ENCODE measurements at places on chromosomes 7 and 10. TPM values are rescaled to one million over a fixed set of nuclear protein-coding genes. Genes with fewer than 3 reads are reported as not detected.

The HOXA4 gene
- 2.3 TPM for total RNA-seq

The SRGN gene
- total RNA-seq: 91.4 TPM

The GPR158 gene
- total RNA-seq: 0.09 TPM

DNA sequence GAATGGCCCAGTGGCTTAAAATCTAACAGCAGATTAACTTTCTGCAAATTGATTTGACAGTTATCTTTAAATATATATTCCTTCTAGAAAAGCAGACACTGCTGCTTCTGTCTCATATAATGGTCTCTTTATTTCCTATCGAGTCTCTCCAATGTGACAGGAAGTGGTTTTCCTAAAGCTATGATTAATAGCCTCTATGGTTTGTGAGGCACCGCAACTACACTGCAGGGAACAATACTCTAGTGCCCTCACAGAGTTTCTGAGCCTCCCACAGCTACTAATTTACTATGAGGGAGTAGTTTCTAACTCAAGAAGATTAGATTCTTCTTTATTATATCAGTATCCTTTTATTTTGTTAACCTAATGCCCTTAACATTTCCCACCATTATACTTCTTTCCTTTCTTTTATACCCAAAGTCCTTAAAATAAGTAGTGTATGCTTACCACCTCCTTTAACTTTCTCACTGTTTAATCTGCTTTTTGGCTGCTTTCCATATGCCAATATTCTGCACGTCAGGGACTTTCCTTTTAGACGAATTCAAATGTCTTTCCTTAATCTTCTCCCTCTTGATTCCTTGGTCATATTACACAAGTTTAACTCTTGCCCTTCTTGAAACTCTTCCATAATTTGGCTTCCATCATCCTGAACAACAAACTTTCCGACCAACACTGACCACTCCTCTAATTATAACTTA lies 23.8 kb upstream of the AHR start:
- no peak for DNase-seq

DNA sequence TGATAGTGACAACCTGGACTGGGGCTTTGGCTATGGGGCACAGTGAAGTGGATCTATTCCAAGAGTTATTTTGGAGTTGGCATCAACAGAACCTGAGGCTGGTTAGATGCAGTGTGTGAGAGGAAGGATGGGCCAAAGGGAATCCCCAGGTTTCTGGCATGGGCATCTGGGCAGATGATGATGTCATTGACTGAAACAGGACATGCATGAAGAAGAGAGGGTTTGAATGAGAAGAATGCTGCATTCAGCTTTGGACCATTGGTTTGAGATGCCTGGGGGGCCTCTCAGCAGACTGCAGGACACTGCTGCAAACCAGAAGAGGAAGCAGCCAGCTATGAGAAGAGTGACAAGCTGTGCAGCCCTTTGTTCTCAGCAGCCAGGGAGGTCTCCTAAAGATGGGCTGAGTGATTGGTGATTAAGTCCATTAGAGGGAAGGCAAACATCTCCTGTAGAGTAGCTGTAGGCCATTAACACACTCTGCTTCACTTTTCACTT lies 23.1 kb upstream of the PIK3CG start:
- DNase-seq: no peak

DNA sequence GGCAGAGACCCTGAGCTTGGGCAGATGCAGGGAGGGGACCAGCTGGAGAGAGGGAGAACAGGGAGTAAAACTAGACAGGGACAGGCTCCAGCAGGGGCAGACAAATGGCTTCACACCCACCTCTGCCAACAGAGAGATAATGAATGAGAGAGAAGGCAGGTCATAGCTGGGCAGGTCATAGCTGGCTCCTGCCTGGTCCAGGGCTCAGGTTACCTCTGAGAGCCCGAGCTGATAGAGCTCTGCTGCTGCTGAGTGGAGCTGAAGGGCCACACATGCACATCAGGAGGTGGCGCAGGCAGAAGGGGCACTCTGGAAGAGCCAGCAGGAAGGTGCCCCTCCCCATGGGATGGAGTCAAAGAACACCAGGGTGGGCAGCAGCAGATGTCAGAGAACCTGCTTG lies 154.2 kb downstream of the GFRA1 start:
- DNase-seq: no peak

DNA sequence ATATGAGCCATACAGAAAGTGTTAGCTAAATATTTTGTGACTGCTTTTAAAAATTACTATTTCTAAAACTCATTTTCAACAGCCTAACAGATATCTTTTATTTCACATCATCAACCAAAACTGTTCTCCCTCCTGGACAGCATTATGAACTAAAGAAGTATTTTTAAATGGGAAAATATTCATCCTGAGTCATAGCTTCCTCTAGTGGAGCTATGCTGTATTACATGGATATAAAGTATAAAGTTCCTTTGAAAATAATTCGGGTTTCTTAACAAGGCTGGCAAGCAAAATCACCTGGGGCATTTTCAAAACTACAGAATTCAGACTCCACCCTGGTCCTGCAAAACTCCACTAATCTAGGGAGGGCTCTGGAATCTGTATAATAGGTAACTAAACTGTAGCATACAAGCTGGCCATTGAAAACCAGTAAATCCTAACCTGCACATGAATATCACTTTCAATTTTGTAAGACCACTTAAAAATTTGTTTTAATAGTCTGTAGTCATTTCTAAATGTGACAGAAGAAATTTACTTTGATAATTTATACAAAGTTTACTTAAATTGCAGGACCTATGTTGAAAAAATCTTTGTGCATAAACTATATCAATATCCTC lies 53.5 kb downstream of the SCIN start:
- no peak for DNase-seq

DNA sequence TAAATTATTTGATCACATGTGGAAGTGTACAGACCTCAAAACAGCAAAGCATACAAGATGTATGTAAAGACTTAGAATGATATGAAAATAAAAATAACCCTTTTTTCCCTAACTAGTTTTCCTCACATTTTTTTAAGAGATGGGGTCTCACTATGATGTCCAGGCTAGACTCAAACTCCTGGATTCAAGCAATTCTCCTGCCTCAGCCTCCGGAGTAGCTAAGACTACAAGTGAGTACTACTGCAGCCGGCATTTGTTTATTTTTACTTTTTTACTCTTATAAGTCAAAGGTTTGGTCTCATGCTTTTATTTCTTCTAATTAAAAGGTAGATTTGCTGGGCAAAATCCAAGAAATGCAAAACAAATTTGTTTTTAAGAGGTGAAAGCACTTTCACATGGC lies 124.4 kb upstream of the ASAH2 start:
- DNase-seq: no peak

GRCh38 chr7:77657427-77658224 lies 38.6 kb upstream of the RSBN1L start:
- no peak for DNase-seq

DNA sequence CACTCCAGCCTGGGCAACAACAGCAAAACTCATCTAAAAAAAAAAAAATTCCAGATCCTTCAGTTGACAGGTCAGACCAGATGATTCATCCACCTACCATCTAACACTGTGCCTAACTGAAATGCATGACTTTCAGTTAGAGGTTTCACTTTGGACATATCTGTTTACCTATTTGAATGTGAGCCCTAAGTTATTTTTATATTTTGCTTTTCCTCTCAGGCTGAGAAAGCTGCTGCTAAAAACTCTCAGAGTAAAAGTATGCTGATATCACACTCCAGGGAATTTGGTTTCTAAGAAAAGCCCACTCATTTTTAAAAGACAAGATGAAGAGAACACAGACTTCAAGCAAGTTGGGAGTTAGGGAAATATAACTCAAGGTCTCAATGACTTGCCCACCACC lies 126.0 kb downstream of the SGMS1 start:
- DNase-seq: no peak

DNA sequence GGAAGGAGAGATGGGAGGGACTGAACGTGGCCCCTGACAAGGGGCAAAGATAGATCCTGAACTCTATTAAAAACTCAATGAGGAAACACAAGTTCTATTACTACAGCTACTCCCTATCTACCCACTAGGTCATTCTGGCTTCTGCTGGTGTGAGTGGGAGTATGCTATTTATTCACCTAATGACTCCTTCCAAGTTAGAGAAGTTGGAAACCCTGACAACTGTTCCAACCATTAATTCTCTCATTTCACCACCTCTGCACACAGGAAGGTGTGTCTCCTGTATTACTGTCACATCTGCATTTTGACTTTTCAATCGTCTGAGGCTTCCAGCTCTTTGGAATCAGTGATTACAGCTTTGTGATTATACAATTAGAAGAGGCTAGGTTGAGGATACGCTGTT lies 169.4 kb upstream of the ADO start:
- DNase-seq: no peak

DNA sequence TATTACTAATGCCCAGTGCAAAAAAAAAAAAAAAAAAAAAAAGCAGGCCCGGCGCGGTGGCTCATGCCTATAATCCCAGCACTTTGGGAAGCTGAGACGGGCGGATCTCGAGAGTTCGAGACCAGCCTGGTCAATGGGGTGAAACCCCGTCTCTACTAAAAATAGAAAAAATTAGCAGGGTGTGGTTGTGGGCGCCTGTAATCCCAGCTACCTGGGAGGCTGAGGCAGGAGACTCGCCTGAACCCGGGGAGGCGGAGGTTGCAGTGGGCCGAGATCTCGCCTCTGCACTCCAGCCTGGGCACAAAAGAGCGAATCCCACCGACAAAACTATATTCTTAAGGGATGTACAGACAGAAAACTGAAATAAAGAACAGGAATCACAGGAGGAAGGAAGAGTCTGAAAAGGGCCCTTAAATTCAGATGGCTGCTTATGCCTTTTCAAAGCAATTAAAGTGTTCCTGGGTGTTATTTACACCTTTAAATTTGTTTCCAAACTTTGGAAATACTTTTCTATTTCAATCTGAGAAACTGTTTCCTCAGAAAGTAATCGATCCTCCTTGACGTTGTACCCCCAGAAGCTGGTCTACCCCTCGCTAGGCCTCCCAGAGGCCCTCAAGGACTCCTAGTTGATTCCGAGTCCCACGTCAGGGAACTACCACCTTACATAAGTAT lies 2.0 kb upstream of the KMT2E start:
- no peak for DNase-seq

- no peak for DNase-seq
Observed at GRCh38 chr7:112405286-112405685, 45.0 kb upstream of the IFRD1 start.

DNA sequence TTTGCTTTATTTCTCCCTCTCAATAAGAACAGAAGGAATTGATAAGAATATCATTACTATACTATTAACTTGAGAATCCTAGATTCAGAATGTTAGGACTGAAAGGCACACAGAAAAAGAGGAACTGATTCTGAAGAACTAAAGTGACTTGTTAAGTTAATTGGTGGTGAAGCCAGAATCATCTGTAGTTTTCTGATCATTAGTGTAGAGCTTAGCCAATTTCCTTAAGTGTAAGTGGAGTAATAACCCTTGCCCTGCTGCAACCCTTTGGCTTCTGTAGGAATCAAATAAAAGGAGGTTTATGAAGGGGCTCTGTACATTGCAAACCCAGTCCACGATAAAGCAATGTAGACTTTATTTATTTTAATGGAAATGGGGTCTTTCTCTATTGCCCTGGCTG lies 1186.0 kb downstream of the SORCS3 start:
- no peak for DNase-seq

- no peak for DNase-seq
Observed at GRCh38 chr7:140085447-140085846, 22.7 kb upstream of the PARP12 start.

GRCh38 chr10:61702584-61702983 lies 39.9 kb downstream of the CABCOCO1 start:
- no peak for DNase-seq

- DNase-seq: no peak
Observed at GRCh38 chr7:134422008-134422407, 36.9 kb downstream of the AKR1B1 start.

DNA sequence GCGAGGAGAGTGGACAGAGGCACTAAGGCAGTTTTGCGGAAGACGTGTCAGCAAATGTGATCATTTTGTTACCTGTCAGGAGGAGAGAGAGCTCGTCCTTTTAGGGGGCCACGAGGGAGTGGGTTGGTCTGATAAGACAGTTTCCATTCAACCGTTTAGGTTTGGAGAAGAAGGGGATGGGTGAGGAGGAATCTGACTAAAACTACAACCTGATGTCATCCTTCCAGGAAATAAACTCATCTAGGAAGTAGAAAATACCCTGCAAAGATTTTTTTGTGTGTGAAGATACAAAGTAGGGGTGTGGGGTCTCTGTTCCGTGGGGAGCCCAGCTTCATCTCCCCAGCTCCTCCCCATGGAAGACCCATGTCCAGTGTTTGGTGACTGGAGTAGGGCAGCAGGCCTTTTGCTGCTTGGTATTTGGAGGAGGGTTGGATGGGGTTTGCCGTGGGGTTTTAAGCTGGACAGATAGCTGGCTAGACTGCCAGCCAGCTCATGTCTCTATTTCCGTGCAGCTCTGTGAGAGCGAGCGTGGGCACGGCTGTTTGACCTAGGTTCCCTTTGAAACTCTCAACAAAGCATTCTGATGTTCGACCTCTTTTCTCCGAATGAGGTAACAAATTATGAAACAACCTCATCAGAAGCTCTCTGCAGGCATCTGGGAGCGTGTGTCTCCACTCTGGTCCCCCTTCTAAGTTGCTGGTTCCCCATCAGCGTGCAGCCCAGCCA lies 136.0 kb upstream of the TCF7L2 start:
- no peak for DNase-seq

DNA sequence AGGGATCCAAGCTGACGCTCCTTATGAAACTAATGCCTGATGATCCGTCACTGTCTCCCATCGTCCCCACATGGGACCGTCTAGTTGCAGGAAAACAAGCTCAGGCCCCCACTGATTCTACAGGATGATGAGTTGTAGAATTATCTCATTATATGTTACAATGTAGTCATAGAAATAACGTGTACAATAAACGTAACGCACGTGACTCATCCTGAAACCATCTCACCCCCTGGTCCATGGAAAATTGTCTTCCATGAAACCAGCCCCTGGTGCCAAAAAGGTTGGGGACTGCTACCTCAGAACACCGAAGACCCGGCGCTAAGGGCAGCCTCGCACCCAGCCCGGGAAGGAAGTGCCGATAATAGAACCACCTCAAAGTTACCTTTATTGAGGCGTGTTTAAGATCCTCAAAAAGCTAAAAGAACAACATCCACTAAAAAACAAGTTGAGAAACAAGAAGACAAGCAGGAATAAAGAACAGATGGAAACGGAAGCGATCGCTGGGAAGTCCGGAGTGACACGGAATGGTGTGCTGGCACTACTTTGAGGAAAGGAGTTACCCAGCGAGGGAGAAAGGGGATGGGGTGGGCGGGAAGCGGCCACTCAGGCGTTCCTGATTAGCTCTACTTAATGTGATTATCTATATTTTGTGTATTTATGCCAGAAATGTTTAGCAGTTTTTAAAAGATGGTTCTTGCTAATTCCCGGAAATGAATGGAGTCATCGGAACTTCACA lies 50.1 kb upstream of the PRKAR1B start:
- no peak for DNase-seq

GRCh38 chr10:132880128-132880981 lies 62.0 kb downstream of the CFAP46 start:
- DNase-seq: no peak

- DNase-seq: no peak
Observed at GRCh38 chr10:10644008-10644646, 373.5 kb upstream of the CELF2 start.

DNA sequence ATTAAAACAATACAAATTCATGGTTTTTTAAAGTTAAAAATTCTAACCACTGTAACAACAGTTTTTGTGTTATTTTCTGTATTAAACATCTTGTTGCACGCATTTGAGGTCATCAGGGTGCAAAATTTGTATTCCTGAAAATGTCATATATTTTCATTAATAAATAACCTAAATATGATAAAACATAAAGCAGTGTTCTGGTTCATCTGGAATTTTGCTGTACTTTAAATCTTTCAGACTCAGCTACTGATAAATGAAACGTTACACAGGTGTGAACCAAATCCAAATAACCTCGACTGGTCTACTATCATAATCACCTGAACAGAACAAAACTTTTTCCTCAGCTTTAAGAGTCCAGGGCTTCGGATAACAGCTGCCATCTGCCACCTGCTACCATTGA lies 6.9 kb downstream of the IFIT2 start:
- no peak for DNase-seq

Data from mucosa of gallbladder (tissue), 1 donor.